ENCODE measurements at places on chromosomes 2 and 18.

- DNase-seq: peak; percentile 10
These were observed 94.9 kb downstream of the NFATC1 start for GRCh38 chr18:79490626-79491041.

GRCh38 chr2:84613082-84613481, 96.8 kb downstream of the DNAH6 start:
- no peak for DNase-seq

DNA sequence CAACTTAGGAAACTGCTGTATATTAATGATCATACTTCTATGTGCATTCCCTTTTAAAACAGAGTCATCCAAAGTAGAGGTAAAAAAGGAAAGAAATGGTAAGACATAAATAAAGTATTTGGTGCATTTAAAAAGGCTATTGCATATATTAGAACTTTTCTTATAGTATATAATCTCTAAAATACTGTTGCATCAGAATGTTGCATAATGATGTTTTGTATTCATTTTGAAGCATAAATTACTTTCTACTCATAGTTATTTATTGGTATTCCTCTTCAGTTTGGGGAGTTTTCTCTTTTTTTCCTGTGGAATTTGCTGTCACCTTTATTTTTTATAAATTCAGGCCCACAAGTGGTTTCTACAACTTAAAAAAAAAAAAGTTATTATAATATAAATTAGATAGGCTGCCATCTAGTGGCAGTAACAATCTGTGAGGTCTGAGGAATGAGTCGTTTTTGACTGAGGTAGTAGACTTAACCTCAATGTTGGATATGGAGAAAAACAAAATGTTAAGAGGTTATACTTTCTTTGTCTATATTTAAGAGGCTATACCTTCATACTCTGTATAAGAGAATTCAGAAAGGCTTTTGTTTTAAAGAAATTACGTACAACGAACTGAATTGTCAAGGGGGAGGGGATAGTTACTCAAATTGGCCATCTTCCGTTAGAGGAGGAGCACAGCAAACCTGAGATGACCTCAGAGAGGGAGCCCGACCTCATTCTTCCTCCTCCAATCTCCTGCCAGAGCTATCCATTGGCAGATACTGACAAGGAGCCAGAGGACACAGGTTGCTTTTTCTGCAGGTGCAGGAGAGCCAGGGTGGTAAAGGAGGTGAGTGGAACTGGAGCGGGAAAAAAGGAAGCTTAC, 23.8 kb downstream of the ANKAR start:
- no peak for DNase-seq

DNA sequence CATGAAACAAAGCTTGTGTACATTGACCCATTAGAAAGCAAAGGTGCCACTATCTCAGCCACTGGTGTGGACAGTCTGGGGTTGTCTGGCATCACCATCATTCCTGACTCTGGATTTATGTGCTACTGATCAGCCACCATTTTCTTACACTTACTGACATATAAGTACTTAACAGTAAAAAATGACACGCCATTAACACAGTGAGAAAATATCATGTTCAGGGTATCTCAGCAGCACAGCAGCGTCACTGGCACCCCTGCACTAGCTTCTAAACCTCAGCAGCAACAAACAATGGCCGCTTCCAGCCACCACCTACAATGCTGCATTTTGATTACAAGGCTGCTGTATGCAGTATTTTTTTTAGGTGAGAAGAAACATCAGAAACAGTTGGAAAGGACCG, 253.4 kb upstream of the HDAC4 start:
- DNase-seq: no peak

Measured in psoas muscle (tissue), 8 donors.